ENCODE measurements at places on chromosomes 4 and X.

DNA sequence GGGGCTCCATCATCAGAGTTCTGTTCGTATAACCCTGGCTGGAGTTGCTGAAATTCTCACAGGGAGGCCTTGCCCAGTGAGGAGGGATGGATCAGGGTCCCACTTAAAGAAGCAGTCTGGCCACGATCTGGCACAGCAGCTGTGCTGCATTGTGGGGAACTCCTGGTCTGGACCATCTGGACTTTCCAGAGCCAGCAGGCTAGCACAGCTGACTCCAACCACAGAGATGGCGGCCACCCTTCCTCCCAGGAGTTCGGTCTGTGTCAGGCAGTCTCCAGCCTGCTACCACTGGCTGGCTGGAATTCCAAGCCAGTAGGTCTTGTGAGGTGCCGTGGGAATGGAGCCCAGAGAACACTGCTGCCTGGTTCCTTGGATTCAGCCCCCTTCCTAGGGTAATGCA, 62.0 kb downstream of the SLAIN2 start:
- no peak for DNase-seq

GRCh38 chr4:5381961-5382441, 326.4 kb downstream of the EVC2 start:
- DNase-seq, result no peak

- no peak for DNase-seq
These were observed at the start of gene FABP2 for GRCh38 chr4:119321921-119322687. FABP2 (minus strand) TSS chr4:119322138; CDS start chr4:119322102, 36 bp downstream.

DNA sequence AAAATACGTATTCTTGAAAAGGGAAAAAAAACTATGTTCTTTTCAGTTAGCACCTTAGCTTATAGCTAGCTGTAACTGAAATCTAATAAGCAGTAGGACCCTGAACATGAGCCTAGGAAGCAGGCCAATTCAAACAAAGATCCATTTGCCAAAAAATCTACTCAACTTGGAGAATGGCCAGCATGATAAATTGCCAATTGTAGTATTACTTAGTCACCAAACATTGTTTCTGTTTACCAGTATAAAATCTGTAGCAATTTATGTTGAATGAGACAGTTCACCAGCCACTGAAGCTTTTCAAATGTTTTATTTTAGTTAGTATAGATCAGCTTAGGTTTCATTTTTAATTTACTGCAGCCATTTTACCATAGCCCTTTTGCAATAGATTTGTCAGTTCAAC, 323.6 kb upstream of the DIPK2B start:
- no peak for DNase-seq

DNA sequence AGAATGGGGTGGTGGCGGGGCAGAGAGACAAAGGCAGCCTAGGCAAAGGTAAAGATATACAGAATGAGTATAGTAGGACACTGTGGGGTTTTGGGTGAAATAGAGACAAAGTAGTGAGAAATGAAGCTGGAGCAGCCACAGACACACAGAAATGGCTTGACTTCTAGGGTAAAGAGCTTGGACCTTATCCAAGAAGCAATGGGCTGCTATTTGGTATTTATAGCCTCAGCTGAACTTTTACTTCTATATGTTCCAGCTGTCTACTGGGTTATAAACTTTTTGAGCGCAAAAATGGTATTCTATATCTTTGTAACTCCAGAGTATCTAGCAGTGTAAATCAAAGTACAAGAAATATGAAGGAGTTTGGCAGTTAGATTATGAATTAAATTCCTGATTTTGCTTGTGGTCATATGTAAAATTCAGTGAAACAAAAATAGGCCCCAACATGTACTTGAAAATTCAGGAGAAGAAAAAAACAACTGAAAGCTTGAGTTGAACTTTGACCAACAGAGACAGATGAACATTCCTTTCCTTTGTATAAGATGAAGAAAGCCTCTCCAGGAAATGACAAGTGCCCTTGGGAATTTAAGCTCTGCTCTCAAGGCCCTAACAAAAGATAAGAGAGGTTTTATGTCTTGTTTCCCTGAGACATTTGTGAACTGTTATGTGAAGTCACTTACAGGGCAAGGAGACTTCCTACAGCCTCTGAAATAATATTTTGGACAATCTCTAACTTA, 354.1 kb downstream of the CHIC1 start:
- DNase-seq, result no peak

GRCh38 chrX:104288961-104289360, 34.2 kb upstream of the ESX1 start:
- no peak for DNase-seq

GRCh38 chr4:89294573-89295269, 12.9 kb downstream of the GPRIN3 start:
- no peak for DNase-seq

DNA sequence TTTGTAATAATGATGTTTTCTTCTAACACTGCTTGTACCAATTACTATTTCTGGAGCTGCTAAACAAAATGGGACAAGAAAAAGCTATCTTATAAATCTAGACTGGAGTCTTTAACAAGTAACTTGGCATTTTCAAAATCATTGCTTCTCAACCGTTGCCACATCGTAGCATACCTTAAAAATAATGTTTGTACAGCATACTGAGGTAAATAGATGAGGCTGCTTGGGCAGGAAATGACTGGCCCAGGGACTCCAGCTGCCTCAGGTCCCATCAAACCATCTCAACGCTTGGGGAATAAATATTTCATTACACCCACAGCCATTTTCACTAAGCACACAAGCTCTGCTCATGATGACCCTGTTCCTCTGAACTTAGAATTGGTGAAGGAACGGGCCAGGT, 115.1 kb downstream of the SPANXA1 start:
- DNase-seq, result no peak

- DNase-seq, result no peak
These were observed 129.3 kb downstream of the TMA16 start for GRCh38 chr4:163623787-163624186.

DNA sequence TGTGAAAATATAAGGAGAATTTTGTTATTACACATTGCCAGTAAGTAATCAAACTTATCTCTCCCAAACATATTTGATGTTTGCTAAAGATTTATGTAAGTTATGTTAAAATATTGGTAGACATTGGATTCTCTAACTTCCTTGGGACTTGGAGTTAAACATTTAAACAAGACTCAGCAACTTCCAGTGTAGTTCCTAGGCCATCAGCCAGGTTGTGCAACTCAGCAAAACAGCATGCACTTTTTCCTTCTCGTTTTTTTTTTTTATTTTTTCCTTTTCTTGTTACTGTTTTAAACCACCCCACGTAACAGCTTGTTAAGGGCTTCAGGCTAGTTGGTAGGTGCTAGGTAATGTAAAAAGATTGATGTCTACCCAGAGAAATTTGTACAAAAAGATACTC, 510.4 kb downstream of the ANKRD50 start:
- no peak for DNase-seq
